Cardiac muscle cell (in vitro differentiated cells and primary cell): ENCODE measurements at places on chromosomes 7 and 10.

GRCh38 chr7:20064181-20064970 lies 152.8 kb downstream of the MACC1 start:
- H3K36me3 ChIP-seq, result no peaks in the 10 kb centered on the region
- H3K27ac ChIP-seq, result no peak overlapping the region
- no peaks in the 10 kb centered on the region for H3K27me3 ChIP-seq
- H3K4me3 ChIP-seq, result no peak overlapping the region
- DNase-seq, result no peak

DNA sequence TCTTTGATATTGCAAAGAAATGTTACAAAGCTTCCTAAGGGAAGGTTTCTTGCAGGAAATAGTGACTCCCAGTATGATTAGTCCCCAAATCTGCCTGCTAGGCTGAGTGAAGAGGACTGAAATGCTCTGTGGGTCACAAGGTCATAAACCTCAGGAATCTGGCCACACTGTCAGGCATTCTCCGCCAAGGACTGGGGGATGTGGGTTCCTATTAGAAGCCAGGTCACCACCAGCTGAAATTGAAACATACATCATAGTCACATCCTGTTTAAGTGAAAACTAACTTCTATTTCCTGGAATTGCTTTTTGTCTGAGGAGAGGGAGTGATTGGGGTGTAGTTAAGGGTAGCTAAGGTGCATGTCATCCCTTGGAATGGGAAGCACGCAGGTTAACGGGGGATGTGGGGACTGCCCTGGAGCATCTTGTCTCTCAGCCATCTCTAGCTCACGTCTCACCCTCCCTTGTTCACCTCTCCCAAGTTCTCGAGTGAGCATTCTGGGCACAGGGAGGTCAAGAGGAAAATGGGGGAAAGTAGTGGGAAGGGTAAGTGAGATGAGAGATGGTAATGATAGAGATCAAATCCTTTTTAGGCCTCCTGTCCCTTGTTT lies 12.0 kb upstream of the GSAP start:
- DNase-seq, result peak; percentile 50
- H3K27ac ChIP-seq, result peak overlapping the region; percentile 83
- no peaks in the 10 kb centered on the region for H3K27me3 ChIP-seq
- H3K4me3 ChIP-seq, result no peak overlapping the region
- H3K36me3 ChIP-seq, result no peaks in the 10 kb centered on the region
- H3K4me1 ChIP-seq, result peaks cover 37% of the 10 kb centered on the region

DNA sequence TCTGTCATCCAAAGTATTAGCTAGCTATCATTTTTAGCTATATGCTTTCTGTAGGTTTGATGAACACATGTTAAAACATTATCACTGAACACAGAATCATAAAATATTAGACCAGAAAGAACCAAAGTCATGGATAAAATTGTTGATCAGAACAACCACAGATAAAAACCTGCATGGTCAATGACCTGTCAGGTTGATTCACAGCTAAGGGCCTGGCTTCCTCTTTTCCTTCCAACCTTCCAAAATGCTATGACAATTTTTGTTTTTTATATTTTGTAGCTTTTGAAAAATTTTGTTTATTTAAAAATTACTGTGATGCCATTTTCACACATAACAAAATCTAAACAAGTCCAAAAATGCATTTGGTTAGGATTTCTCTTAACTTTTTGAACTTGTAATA lies 444.4 kb upstream of the CHRM2 start:
- no peak for DNase-seq
- no peak overlapping the region for H3K4me3 ChIP-seq
- no peaks in the 10 kb centered on the region for H3K36me3 ChIP-seq
- no peaks in the 10 kb centered on the region for H3K27me3 ChIP-seq

- no peaks in the 10 kb centered on the region for H3K36me3 ChIP-seq
- peaks cover 10% of the 10 kb centered on the region for H3K4me1 ChIP-seq
- H3K27me3 ChIP-seq, result peaks cover 7% of the 10 kb centered on the region
- no peak overlapping the region for H3K27ac ChIP-seq
- no peak overlapping the region for H3K4me3 ChIP-seq
Observed at GRCh38 chr7:100166317-100166940, 2.0 kb downstream of the GAL3ST4 start.

GRCh38 chr10:101050208-101051069 lies 11.3 kb upstream of the KAZALD1 start:
- no peaks in the 10 kb centered on the region for H3K4me1 ChIP-seq
- H3K27me3 ChIP-seq, result peaks cover 68% of the 10 kb centered on the region
- no peak overlapping the region for H3K27ac ChIP-seq
- H3K4me3 ChIP-seq, result no peak overlapping the region
- no peaks in the 10 kb centered on the region for H3K36me3 ChIP-seq
- peak; percentile 73 for DNase-seq

DNA sequence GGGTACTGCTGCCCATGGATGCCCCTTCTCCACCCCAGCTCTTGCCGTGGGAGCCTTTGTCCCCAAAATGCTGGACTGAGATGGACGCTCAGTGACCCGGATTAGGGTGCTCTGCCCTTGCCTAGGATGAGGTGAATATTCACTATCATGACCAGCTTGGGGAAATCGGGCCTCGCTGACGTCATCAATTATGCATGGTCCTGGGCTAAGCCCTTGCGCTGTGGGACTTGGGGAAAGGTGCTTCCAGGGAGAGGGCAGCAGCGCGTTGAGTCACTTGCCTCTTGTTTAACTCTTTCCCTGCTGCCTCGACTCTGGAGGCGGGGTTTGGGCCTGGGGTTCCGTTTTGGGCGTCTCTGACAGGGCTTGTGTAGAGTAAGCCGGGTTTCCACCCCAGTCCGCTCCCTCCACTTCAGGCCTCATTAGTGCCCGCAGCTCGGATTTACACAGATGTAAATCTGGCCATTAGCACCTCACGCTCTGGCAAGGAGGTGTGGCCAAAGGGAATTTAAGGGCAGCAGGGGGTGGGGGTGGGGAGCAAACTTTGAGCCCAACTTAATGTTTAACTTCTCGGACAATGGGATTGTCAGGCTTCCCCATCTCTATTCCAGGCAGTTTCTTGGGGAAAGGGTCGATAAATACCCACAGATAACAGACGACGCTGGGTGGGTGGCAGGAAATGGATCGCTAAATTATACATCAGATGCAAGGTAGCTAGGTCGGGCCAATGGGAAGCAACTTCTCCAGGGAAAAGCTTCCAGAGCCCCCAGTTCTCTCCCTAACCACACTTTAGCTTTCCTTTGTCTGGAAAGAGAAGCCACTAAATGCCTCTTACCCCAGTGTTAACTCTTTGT lies 51.3 kb upstream of the TCF7L2 start:
- peak overlapping the region; percentile 10 for H3K4me3 ChIP-seq
- no peaks in the 10 kb centered on the region for H3K36me3 ChIP-seq
- H3K27me3 ChIP-seq, result no peaks in the 10 kb centered on the region
- peaks cover 5% of the 10 kb centered on the region for H3K4me1 ChIP-seq
- peak; percentile 73 for DNase-seq

GRCh38 chr10:114821293-114821914 lies at the start of gene FHIP2A:
Gene FHIP2A, plus strand, starts transcription at chr10:114821780. Its CDS starts 299 bp downstream, at chr10:114822079.
- H3K27ac ChIP-seq, result peak within 1 kb of the TSS; percentile 100
- H3K27me3 ChIP-seq, result no peaks in the 10 kb centered on the region
- peaks cover 19% of the 10 kb centered on the region for H3K4me1 ChIP-seq
- no peaks in the 10 kb centered on the region for H3K36me3 ChIP-seq
- peak within 1 kb of the TSS; percentile 99 for H3K4me3 ChIP-seq
- DNase-seq, result peak; percentile 87
